Karpas-422 (cell line): ENCODE measurements at places on chromosomes 5 and 9. TPM values are rescaled to one million over a fixed set of nuclear protein-coding genes. Genes with fewer than 3 reads are reported as not detected.
A peak's percentile ranks its signal among the peaks of the same experiment; 100 is the strongest.

The MLANA gene
- total RNA-seq: not detected in 2 replicates

The HTR1A gene
- total RNA-seq: not detected in 2 replicates

The EIF4EBP3 gene
- 7.3 and 12.2 TPM in 2 replicates for total RNA-seq

The CTXN3 gene
- total RNA-seq: not detected in 2 replicates

The HTR4 gene
- not detected in 2 replicates for total RNA-seq

GRCh38 chr5:45643056-45643455 is 53.1 kb downstream of the HCN1 start:
- DNase-seq: no peak

GRCh38 chr9:98450496-98450895 is 195.0 kb upstream of the TBC1D2 start:
- DNase-seq: no peak

GRCh38 chr9:95030344-95030743 is 287.2 kb downstream of the FANCC start:
- DNase-seq: peak; percentile 77

DNA sequence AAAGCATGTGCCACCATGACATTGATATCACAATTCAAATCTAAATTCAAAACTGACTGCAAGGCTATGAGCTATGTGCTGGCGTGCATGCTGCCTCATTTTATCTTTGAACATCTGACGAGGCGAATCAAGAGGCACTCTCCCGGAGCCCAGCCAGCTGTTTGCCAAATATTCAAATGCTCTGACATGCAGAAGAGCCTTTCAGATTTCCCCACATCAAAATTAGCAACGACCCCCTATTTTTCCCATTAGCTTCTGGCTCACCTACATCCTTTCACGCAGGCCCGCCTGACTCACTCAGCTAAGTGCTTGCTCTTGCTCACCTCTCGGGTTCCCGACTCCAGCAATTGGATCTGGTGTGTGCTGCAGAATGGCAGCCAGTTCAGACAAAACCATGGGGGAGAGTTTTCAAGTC is 159.0 kb downstream of the NR2F1-AS1 start:
- DNase-seq: no peak

GRCh38 chr5:133746834-133747233 is 134.5 kb upstream of the FSTL4 start:
- DNase-seq: peak; percentile 73

DNA sequence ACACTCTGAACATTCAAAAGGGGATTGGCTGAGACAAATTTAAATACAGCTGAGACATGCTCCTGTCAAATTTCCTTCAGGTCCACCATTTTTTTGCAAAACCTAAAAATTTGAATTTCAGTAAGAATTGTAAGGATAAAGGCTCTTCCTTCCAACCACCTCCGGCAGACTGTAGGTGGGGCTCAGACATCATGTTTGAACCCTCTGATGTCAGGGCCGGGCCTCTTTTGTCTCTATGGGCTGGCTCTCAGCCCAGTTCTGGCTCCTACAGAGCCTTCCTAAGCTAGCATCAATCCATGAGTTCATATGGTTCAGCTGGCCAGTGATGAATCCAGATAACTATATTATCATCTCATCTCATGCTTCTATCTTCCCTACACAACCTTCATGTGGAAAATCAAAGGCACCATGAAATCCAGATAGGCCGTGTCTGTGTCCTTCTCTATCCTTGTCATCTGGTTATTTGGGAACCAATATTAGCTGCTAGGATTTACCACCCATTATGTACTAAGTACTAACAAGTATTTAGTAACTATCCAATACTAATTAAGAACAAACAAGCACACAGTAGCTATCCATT is 44.2 kb downstream of the NIPSNAP3B start:
- DNase-seq: peak; percentile 69

- DNase-seq: peak; percentile 44
Observed at GRCh38 chr9:110048976-110049698, 158.8 kb downstream of the C9orf152 start.

DNA sequence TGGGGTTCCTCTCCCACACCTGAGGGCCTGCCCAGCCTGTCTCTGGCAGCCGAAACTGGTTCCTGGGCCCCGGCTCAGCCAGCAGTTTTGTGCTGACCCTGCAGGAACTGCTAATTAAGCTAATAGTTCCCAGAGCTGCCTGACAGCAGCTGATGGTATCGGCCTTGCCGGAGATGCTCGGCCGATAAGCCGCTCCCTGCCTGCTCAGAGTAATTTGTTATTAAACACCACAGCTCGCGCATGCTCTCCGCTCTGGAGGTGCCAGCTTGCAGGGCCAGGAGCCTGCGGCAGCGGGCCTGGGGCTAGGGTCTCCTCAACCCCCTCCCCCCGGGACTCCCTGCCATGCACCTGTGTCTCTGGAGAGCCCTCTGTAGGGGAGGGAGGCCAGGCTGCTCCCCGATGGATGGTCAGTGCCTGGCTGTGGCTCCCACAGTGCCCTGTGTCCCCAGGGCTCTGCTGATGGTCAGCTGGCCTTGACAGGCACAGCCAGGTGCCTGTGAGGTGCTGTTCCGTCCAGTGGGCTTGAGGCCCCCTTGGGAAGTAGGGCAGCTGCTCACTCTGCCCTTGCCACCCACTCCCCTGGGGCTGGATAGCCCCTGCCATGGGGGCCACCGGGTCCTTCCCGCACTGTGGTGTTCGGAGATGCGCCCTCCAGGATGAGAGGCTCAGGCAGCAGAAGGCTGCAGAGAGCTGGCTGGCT is 41.7 kb downstream of the RXRA start:
- DNase-seq: no peak

GRCh38 chr5:167796672-167797071 is 494.8 kb upstream of the WWC1 start:
- no peak for DNase-seq

DNA sequence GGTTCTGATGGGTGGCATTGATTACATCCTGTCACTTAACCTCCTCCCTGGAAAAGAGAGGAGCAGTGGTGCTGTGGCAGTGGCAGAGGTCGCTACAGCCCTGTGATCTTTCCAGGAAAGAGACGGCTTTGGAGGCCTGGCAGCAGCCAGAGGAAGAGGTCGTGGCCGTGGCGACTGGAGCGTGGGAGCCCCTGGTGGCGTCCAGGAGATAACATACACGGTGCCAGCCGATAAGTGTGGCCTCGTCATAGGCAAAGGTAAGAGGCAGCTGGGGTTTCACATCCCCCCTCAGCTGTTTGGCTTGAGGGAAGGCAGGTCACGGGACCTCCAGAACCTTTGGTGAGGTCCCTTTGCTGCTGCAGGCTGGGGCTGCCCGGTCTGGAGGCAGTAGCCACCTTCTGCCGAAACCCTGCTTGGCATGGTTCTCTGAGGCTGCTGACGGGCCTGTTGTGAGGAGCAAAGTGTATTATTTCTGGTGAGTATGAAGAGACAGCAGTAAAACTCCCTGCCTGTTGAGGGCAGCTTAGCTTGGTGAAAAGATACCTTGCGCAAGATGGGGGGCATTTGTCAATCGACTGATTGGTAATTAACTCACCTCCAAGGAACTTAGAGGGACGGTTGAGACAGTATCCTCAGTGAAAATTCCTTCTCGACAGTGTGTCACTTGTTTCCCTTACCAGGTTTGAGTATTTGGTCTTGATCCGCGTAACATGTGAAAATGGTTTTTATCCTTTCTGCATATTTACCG is 38.0 kb upstream of the PRDM12 start:
- no peak for DNase-seq

- no peak for DNase-seq
Observed at GRCh38 chr5:119752921-119753886, 123.8 kb downstream of the FAM170A start.

DNA sequence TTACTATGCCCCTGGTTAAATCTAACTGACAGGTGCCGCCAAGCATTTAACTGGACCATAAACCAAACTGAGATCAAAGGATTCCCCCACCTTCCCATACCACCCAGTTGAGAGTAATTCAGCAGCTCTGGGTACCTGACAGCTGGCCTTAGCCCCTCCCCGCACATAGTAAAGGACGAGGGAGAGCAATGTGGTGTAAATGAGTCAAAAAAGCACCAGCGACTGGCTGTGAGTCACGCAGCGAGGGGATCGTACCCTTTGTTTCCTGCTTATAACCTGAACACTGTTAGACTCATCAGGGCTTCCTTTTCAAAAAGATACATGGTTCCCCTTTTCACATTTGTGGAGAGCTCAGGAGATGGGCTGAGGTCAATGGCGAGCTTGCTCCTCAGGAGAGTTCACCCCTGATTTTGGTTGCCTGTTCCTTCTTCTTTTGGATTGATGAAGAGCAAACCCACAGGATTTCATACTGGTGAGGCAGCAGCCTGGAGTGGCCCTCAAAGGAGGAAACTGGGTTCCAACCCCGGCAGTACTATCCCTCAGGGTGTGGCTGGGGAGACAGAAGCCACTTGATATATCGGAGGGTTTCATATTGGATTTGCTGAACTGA is 71.5 kb downstream of the ANKRD33B start:
- DNase-seq: peak; percentile 58

DNA sequence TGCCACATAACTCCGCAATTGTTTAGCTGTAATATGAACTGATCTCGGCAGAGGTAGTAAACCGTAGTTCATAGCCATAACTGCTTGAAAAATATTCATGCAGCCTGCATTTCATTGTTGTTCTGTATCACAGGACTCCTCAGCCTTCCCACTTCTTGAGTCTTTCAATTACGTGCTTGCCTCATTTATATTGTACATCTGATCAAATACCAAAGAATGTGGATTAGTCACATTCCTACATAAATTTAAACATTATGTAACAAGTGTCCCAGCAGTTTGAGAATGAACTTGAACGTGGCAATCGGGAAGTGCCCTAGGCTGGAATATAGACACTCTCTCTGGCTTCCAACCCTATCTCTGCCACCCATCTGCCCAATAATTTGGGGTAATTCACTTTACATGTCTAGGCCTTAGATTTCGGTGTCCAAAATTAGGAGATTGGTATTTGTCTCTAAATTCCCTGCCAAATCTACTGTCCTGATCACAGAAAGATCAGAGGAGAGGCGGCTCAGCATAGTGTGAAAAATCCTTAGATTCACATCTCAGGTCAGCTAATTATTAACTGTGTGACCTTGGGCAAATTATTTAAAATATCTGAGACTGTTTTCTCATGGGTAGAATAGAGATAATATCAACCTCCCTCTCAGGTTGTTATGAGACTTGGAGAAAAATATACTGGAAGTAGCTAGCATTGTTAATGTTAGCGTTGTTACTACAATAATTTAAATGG is 215.1 kb upstream of the RFX3 start:
- DNase-seq: no peak

DNA sequence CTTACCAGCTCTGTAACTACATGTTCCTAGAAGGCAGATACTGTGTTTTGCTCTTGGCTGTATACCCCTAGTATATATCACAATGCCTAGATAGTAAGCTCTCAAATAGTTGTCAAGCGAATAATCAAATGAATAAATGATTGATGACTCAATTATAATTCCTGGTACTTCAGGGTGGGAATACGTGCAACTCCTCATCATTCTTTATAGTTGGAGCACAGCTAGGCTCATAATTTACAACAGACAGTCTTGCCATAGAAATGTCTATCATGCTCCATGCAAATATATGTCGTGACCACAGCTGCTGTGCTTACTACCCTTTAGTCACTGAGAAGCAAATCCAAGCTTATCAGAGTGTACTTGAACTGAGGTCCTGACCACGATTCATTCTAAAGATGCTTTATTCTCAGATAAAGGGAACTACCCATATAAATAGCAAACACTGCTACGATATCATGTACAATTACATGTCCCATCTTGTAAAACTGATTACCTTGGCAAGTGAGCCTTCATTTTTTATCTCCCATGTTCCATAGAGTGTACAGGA is 52.1 kb downstream of the STRBP start:
- DNase-seq: peak; percentile 59
